Astrocyte of the spinal cord (primary cell): ENCODE measurements at places on chromosomes 12 and 14.

DNA sequence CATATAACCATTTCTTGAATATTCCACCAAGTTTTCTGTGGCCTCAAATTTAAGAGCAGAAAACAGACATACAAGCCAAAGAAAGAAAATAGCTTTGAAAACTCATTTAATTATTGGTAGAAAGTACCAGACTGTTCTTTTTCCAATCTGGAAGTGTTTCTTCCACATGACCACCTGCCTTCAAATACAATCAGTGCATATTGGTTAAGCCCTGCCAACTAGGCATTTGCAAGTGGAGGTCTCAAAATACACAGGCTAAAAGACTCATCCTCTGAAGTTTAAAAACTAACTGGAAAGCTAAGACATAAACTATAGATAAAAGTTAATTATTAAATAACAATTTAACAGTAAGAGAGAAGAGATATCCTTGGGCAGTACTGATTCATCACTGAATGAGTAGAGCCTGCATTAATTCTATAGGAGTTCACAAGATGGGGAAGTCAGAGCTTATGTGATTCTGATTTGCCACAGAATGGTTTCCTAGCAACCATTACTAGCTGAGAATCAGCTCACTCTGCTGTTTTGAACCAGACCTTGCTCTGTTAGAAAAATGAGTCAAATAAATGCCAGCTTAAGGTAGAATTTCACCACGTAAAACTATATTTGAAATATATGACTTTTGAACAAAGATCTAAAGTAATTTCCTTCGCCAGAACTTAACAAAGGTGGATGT is 433.8 kb downstream of the FUT8 start:
- DNase-seq, result no peak

- DNase-seq, result peak; percentile 56
These were observed 196.9 kb upstream of the PWP1 start for GRCh38 chr12:107488666-107489065.

- DNase-seq, result no peak
These were observed 25.8 kb upstream of the TMCC3 start for GRCh38 chr12:94676031-94676641.

- no peak for DNase-seq
These were observed 28.2 kb upstream of the KCNA1 start for GRCh38 chr12:4881266-4882064.

DNA sequence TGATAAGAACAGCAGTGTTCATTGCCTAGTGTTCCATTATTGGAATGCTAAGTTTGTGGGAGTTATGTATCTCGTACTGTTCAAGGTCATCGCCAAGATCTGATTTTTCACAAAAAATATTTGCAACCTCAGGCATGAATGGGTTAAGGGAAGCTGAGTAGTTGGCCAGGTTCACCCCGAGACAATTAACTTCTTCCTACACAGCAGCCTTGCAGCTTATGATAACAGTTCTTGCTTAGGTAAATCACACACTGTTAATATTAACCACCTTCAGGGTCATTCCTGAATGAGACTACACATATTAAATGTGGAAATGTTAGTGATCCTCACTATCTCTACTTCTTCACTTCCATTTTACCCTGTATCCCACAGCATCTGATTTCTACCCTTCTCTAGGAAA is 18.0 kb downstream of the FKBP11 start:
- no peak for DNase-seq

- no peak for DNase-seq
These were observed 145.4 kb upstream of the KITLG start for GRCh38 chr12:88725592-88726143.

GRCh38 chr14:58571769-58572472 is 65.8 kb upstream of the DACT1 start:
- DNase-seq, result peak; percentile 44

- DNase-seq, result peak; percentile 77
These were observed 23.4 kb upstream of the BMP4 start for GRCh38 chr14:53979747-53980642.
